HCT116 (cell line): ENCODE measurements at places on chromosomes 13 and 19.
A peak's percentile ranks its signal among the peaks of the same experiment; 100 is the strongest.

- no peak for DNase-seq
These were observed 108.2 kb downstream of the SHISA2 start for GRCh38 chr13:25943658-25944057.

DNA sequence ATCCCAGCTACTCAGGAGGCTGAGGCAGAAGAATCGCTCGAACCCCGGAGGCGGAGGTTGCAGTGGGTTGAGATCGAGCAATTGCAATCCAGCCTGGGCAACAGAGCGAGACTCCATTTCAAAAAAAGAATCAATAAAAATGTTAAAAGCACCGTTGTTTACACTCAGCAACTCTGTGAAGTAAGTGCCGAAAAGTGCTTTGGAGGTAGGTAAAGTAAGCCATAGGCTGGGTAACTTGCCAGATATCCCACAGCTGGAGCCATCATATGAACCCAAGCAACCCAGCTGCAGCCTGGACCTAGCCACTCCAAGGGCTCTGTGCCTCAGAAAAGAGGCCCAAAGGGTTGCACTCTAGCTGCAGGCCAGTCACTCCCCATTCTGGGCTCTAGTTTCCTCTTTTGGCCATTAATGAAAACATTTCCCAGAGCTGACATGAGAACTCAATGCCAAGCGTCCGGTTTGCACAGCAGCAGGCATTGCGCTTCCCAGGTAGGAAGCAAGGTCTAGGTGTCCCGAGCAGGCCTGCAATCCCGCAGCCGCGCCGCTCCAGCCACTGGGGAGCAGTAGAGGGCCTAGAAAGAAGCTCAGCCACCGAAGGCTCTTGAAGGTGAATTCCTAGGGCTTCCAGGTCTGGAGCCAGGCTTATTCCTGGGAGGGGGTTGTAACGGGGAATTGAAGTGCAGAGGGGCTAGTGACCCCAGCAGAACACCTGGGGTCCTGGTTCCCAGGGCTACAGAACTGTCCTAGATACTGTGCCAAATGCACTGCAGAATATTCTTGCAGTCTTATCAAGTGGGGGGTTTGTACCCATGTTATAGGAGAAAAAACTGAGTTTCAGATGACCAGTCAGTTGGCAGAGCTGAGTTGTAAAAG, 4.1 kb upstream of the CD79A start:
- DNase-seq, result peak; percentile 63

GRCh38 chr13:70408865-70409264, 300.6 kb upstream of the KLHL1 start:
- no peak for DNase-seq

DNA sequence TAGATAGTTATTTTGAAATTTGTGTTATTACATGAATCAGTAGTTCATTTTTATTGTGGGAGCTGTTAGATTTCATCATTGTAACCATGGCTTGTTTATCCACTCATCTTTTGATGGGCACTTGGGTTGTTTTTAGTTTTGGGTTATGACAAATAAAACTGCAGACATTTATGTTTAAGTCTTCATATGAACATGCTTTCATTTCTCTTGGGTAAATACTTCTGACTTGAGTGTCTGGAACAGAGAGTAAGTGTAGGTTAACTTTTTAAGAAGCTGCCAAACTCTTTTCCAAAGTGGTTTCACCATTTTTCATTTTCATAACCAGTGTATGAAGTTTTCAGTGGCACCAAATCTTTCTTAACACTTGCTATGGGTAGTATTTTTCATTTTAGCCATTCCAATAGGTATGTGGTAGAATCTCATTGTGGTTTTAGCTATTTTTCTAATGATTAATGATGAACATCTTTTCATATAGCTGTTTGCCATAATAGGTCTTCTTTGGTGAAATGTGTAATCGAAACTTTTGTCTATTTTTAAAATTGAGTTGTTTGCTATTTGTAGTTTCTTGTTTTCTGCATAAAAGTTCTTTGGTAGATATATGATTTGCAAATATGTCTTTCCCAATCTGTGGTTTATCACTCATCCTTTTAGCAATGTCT, 17.9 kb downstream of the SLAIN1 start:
- DNase-seq, result no peak

DNA sequence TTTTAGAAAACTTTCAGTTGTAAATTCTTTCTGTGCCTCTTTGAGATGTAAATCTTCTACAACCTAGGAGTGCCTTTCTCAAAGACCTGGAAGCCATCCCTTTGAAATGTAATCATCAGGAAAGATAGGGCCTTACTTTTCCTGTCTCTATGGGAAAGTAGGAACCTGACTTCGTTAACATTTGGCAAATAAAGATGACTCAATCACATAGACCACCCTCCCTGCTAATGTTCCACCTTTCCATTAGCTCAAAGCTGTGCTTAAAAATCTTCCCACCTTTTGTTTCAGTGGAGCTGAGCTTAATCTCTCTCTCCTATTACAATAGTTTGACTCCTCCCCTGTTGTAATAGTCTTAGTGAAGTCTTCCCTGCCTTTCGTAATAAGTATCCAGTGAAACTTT, 247.7 kb downstream of the OLFM4 start:
- DNase-seq, result no peak

DNA sequence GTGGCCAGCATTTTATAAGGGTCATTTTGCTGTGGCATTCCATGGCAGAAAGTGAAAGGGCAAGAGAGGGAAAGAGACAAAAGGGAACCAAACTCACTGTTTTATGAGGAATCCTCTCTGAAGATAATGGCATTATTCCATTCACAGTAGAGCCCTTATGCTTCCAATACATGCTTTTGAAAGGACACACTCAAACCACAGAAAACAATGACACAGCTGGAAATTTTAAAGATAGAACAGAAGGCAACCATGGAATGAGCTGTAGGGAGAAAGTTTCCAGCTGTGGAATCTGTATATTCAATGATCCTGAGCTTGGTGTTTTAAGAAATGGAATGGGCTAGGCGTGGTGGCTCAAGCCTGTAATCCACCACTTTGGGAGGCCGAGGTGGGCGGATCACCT, 677.4 kb downstream of the SLITRK1 start:
- DNase-seq, result no peak

DNA sequence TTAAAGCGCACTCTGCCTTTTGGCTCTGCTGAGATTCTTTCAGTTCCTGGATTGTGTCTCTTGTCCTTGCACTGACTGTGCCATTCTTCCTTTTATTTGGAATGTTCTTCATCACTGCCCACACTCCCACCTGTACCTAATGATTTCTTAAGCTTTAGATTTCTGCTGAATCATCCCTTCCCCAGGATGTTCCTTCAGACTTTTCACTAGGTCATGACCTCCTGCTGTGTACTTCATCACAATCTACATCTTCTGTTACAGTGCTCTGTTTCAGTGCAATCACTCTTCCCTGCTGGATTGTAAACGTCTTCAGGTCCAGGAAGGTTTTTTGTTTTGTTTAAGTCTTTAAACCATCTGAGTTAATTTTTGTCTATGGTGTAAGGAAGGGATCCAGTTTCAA, 281.0 kb downstream of the ATP8A2 start:
- DNase-seq, result no peak

DNA sequence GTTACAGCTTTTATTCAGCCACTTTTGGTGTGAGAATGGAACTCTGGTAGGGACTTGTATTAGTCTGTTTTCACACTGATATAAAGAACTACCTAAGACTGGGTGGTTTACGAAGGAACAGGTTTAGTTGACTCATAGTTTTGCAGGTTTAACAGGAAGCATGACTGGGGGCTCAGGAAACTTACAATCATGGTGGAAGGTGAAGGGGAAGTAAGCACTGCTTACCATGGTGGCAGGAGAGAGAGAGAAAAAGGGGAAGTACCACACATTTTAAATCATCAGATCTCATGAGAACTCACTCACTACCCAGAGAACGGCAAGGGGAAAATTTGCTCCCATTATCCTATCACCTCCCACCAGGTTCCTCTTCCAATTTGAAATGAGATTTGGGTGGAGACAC, 942.2 kb downstream of the PCDH17 start:
- DNase-seq, result no peak

DNA sequence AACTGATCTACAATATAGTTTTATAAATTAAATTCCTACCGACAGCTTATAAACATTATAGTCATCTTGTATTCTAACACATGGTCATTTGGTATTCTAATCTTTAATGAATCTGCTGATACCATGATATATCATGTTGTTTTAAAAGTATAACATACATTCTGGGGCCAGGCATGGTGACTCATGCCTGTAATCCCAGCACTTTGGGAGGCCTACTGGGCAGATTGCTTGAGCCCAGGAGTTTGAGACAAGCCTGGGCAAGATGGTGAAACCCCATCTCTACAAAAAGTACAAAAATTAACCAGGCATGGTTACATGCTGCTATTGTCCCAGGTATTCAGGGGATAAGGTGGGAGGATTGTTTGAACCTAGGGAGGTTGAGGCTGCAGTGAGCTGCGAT, 3.1 kb downstream of the ZNF383 start:
- no peak for DNase-seq

DNA sequence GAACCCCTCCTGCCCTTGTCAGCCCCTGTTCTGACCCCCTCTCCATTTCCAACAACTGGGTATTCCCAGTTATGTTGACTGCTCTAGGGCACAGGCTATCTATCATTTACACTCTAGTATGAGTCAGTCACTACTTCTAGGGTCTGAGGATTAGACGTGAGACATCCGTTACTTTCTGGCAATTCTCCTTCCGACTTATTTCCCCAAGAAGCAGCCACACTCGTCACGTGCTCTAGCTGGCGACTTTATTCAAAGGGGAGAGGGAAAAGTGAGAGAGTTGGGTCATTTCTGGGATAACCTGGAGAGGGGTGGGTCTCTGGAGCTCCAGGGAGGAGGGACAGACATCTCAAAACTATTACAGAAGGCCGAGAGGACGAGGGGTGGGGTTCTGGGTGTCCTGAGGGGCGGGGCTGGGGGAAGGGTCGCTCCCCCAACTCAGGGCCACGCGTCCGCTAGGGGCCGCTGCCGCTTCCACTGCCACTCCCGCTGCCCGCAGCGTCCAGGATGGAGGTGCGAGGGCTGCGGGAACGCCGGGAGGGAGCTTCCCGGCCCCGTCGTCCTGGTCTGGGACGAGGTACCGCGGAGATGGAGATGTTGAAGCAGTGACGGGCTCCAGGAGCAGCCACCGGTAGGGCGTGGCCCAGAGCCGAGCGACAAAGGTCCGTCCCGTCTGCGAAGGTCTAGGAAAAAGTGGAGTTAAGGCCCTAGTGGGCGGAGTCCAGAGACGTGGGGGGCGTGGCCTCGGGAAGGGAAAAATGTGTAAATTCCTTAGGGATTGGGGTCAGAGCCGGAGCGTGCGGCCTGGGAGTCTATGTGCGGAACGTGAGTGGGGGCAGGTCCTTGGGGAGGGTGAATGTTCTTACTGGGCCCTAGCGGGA, 8.9 kb downstream of the RTBDN start:
- DNase-seq, result no peak

DNA sequence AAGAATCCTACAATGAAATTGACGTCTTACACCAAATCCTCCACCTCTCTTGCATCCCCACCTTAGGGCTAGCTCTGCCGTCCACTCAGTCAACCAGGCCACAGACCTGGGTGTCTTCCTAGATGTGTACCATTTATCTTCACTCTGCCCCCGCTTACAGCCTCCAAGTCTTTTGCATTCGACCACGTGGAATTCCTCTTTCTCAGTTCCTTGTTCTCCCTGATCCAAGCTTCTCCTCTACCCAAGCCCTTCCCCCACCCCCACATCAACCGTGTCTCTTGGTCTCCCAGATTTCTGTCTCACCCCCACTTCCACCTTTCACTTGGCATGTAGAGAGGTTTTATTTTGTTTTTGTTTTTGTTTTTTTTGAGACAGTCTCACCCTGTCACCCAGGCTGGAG, 1.2 kb upstream of the DMWD start:
- no peak for DNase-seq

GRCh38 chr19:39916236-39916635, 18.2 kb downstream of the FCGBP start:
- DNase-seq, result no peak

DNA sequence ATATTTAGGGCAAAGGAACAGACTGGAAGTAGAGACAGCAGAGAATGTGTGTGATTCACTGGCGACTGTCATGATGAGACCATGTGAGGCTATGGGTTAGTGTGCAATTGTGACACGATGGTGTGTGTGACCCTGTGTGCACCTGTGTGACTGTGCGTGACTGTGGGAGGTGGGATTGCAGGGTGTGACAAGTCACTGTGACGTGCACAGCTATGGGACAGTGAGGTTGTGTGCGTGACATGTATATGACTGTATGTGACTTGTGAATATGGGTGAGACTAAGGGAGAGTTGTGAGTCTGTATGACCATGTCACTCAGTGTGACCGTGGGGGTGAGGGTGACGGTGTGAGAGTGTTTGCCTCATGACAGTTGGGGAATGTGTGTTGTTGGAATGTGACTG, 3.4 kb upstream of the GIPR start:
- no peak for DNase-seq

DNA sequence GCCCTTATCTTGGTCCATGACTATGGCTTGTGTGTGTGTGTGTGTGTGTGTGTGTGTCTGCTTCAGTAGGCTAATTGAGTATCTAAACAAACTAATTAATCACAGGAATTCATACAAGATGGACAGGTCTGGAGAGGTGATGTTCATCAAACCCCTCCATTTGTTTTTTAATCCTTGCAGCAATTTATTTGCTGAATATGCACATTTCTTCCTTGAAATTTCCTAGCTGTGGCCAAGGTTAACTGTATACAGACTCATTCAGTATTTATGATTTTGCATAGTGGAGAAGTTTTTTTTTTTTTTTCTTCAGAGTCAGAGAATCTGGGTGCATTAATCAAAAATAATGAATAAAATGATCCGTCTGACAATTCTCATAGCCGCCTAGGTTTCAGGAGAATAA, 74.7 kb upstream of the TSHZ3 start:
- DNase-seq, result no peak

DNA sequence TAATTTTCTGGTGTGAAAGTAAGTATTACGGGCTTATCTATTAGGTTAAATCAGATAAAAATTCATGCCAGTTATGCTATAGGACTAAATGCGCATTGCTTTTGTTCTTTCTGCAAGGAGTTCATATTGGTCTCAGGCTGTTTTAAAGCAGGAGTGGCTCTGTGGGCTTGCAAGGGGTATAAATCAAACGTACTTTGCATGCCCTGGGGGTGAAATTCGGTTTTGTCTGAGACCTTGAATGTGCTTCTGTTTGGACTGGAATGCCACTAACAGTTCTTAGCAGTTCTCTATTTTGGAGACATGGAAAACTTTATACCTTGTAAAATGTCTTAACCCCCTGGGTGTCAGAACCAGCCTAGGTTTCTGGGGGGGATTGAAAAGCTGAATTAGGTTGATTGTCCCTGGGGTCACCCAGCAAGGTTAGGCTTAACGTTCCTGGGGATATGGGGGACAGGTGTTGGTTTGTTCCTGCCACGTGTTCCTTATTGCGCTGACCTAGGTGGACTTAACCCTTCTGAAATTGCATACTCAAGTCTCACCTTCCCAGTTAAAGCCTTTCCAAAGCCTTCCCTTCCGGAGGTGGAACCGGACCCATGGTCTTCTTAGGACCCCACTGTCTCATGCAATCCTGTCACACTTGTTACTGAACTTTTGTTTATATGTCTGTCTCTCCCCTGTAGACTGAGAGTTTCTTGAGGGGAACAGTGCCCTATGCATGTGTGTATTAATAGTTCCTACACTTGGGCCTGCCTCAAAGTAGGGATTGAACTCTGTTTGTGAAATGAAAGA, 182.2 kb downstream of the LMO7 start:
- no peak for DNase-seq

GRCh38 chr19:2820112-2820702, 539 bp downstream of the ZNF554 start:
- DNase-seq, result no peak

GRCh38 chr19:33507021-33507956, 14.3 kb downstream of the PEPD start:
- DNase-seq, result no peak

GRCh38 chr13:99932912-99933311, 38.7 kb downstream of the ZIC5 start:
- no peak for DNase-seq

GRCh38 chr13:69458013-69458412, 649.6 kb upstream of the ATXN8OS start:
- no peak for DNase-seq
